ENCODE measurements at places on chromosomes 7 and 10. TPM values are rescaled to one million over a fixed set of nuclear protein-coding genes. Genes with fewer than 3 reads are reported as not detected.

Gene ATP6V0A4
- total RNA-seq = not detected

Gene PTF1A
- not detected for total RNA-seq

Gene SKIDA1
- 0.05 TPM for total RNA-seq

Gene HTR5A
- not detected for total RNA-seq

GRCh38 chr7:13414661-13415107 lies 574.8 kb downstream of the ETV1 start:
- no peaks in the 10 kb centered on the region for H3K27me3 ChIP-seq
- H3K27ac ChIP-seq = no peak overlapping the region

GRCh38 chr7:34156336-34156735 lies 251.0 kb downstream of the BMPER start:
- H3K36me3 ChIP-seq = no peaks in the 10 kb centered on the region
- H3K27ac ChIP-seq = no peak overlapping the region
- no peak for DNase-seq
- no peaks in the 10 kb centered on the region for H3K4me1 ChIP-seq
- no peak overlapping the region for H3K4me3 ChIP-seq

DNA sequence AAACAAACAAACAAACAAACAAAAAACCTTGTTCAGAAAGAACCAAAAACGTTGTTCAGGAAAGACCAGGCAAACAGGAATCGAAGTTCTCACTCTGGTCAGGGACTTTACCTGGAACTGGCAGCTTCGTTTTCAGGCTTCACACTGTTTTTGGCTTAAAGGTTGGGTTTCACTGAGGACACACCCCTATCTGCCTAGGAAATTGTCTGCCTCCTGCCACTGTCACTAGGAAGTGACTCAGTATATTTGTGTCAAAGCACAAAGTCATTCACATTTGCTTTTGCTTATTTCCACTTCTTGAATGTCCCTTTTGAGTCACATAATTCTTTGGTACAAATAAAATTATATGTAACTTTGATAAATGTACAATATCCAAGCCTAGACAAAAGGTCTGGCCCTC lies 37.9 kb downstream of the PNLIPRP3 start:
- H3K36me3 ChIP-seq = no peaks in the 10 kb centered on the region
- H3K27ac ChIP-seq = no peak overlapping the region
- H3K4me3 ChIP-seq = no peak overlapping the region
- H3K27me3 ChIP-seq = peaks cover 2% of the 10 kb centered on the region

DNA sequence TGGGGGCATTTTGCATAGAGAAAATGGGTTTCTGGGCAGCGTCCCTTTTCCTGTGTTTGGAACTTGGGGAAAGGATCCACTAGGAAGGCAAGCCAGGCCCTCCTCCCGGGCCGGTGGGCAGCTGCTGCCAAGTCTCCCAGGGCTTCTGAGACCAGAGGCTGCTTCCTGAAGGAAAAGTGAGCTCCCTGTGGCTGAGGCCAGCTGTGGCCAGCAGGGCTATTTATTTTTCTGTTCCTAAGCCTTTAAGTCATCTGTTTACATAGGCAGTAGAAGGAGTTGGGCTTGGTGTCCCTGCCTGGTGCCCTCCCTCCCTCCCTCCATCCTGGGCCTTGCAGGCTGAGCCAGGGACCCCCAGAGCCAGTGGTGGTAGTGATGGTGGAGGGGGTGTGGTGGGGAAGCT lies 70.5 kb upstream of the COL13A1 start:
- DNase-seq = no peak
- H3K27me3 ChIP-seq = peaks cover 6% of the 10 kb centered on the region
- H3K27ac ChIP-seq = no peak overlapping the region
- peaks cover 11% of the 10 kb centered on the region for H3K4me1 ChIP-seq
- H3K4me3 ChIP-seq = no peak overlapping the region

- H3K27ac ChIP-seq = no peak overlapping the region
- no peak overlapping the region for H3K4me3 ChIP-seq
- no peak for DNase-seq
- H3K36me3 ChIP-seq = no peaks in the 10 kb centered on the region
- H3K4me1 ChIP-seq = no peaks in the 10 kb centered on the region
Observed at GRCh38 chr7:15084368-15084767, 181.8 kb upstream of the DGKB start.

- peaks cover 18% of the 10 kb centered on the region for H3K4me1 ChIP-seq
- peak overlapping the region; percentile 32 for H3K27ac ChIP-seq
- no peak overlapping the region for H3K4me3 ChIP-seq
- DNase-seq = no peak
Observed at GRCh38 chr7:114783508-114783907, 138.4 kb upstream of the MDFIC start.

- H3K27me3 ChIP-seq = peaks cover 24% of the 10 kb centered on the region
- peaks cover 29% of the 10 kb centered on the region for H3K4me1 ChIP-seq
- H3K36me3 ChIP-seq = no peaks in the 10 kb centered on the region
- no peak overlapping the region for H3K27ac ChIP-seq
- no peak overlapping the region for H3K4me3 ChIP-seq
- DNase-seq = peak; percentile 21
Observed at GRCh38 chr10:14382022-14382421, 51.3 kb upstream of the FRMD4A start.

DNA sequence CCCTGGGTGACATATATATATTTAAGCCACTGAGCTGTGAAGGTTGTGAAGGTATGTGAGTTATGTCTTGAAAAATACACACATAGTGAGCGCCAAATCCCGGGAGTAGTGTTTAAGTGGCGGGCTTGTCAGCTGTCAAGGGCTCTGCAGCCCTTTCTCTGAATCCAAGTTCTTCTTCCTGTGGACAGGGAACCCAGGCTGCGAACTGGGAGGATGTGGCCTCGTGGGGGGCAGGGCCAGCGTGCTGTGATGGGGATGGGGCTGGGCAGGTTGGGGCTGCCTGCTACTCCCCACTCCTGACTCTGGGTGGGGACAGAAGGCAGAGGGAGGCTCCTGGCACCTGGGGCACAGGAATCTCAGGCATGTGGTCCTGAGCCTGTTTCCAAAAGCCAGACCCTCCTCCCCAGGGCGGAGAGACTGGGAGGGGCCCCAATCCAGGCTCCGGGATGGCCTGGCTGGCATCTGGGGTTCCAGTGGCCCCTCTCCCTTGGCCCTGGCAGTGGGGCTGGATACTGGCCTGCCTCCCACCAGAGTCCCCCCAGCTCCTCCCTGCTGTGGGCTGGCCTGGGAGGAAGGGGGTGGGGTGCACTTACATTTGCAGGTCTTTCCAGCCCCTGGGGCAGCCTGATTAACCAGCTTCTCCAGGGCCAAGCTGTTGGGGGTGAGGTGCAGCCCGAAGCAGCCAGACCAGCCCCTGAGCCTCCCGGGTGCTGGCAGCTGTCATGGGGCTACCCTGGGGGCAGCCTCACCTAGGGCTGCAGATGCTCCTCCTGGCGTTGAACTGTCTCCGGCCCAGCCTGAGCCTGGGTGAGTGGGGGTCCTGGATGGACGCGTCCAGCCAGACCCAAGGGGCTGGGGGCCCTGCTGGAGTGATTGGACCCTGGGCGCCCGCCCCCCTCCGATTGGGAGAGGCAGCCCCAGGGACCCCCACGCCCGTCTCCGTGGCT lies at the start of gene UPK3B:
Gene UPK3B (plus strand): TSS at position 622 of the 947 bp plus-strand sequence. CDS start 101 bp downstream, at position 723.
- no peaks in the 10 kb centered on the region for H3K27me3 ChIP-seq
- no peak within 1 kb of the TSS for H3K4me3 ChIP-seq
- H3K27ac ChIP-seq = no peak within 1 kb of the TSS
- peaks cover 5% of the 10 kb centered on the region for H3K4me1 ChIP-seq
- DNase-seq = no peak
- no peaks in the 10 kb centered on the region for H3K36me3 ChIP-seq

- no peak for DNase-seq
- H3K4me1 ChIP-seq = no peaks in the 10 kb centered on the region
- no peak overlapping the region for H3K27ac ChIP-seq
Observed at GRCh38 chr10:123972481-123973401, 81.1 kb upstream of the CPXM2 start.

DNA sequence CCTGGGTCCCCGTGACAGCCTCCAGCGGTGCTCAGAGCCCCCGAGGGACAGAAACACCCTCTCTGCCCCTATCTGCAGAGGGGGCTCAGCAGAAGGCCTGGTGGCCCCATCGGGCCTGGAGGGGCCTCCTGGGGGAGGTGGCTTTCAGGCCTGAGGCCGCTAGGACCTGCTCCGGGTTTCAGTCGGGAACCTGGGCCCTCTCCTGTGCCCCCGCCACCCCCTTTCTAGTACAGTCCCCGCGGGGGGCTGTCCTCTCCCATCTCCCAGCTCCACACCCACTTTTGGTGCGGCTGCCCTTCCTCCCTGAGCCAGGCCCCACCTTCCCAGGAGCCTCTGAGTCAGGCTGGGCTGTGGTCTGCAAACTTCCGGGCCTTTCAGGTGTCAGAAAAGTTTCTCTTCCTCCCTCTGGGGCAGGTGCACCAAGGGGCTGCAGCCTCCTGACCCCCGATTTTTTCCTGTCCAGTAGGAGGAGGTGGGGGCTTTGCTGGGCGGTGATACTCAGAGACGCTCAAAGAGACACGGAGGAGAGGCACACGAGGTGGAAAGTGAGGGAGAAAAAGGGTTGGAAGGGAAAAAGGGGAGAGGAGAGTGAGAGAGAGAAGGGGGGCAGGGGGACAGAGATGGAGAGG lies 692 bp downstream of the CARD11 start:
- no peaks in the 10 kb centered on the region for H3K27me3 ChIP-seq
- H3K4me1 ChIP-seq = peaks cover 47% of the 10 kb centered on the region
- peak overlapping the region; percentile 97 for H3K4me3 ChIP-seq
- DNase-seq = peak; percentile 65
- H3K36me3 ChIP-seq = peaks cover 32% of the 10 kb centered on the region

DNA sequence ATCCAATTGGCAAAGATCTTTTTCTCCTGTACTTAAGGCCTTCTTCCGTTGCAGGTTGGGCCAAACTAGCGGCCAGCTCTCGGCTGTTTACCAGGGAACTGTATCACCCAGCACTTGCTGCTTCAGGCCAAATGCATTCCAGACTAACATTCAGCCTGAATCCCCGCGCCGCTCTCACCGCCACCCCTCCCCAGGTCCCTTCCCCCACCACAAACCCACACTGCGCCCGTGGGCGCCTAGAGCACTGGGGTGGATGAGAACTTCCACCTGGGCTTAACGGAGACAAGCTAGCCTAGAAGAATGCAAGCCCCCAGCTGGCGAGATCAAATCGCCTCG lies 676 bp downstream of the TCAF1 start:
- no peak for DNase-seq
- H3K4me3 ChIP-seq = peak overlapping the region; percentile 88
- H3K27ac ChIP-seq = peak overlapping the region; percentile 88
- H3K36me3 ChIP-seq = peaks cover 1% of the 10 kb centered on the region
- peaks cover 26% of the 10 kb centered on the region for H3K4me1 ChIP-seq

DNA sequence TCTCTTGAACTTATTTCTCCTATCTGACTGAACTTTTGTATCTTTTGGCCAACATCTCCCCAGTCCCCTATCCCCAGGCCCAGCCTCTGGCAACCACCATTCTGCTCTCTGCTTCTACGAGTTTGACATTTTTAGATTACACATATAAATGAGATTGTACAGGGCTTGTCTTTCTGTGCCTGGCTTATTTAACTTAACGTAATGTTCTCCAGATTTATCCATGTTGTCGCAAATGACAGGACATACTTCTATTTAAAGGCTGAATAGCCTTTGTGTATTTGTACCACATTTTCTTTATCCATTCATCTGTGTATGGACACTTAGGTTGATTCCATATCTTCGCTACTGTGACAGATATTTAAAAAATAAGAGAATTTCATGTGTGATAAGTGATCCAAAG lies 98.6 kb downstream of the LSMEM1 start:
- no peak overlapping the region for H3K4me3 ChIP-seq
- H3K27ac ChIP-seq = no peak overlapping the region
- peaks cover 2% of the 10 kb centered on the region for H3K27me3 ChIP-seq
